ENCODE measurements at places on chromosomes 1 and 21.
A peak's percentile ranks its signal among the peaks of the same experiment; 100 is the strongest.

DNA sequence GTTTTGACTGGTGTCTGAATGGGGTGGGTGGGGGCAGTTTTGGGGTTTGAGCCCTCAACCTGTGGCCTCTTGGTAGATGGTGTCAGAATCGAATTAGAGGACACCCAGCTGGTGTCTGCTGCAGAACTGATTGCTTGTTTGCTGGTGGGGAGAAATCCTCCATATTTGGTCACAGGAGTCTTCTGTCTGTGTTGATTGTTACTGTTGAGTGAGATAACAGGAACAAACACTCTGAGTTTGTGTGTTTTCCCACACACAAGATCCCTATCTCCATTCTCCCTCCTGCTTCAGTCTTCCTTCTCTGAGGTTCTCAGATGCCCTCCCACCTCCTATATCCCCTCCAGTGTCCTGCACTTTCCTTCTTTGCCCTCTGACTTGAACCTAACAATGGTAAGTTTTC lies 19.1 kb upstream of the CGN start:
- DNase-seq: no peak

GRCh38 chr1:200328379-200328778 lies 81.5 kb downstream of the ZNF281 start:
- no peak for DNase-seq

- no peak for DNase-seq
Measured at GRCh38 chr1:108715932-108716331, 3.2 kb downstream of the FNDC7 start.

- peak; percentile 38 for DNase-seq
Measured at GRCh38 chr21:37700641-37701202, 215.5 kb downstream of the KCNJ6 start.

GRCh38 chr21:41277196-41277595 lies 39.4 kb upstream of the FAM3B start:
- DNase-seq: no peak

DNA sequence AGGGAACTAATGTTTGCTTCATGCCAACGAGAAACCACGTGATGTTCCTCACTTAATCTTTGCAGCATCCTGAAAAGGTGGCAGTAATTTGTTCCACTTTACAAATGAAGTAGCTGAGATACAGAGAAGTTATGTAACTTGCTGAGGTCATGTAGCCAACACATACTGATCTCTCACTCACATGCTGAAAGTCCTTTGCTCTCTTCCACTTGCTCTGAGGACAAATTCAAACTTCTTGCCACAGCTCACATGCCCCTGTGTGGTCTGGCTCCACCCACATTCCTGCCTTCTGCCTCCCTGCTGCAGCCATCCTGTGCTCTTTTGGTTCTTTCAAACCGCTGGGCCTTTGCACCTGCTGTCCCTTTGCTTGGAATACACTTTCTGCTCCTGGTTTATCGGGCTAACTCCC lies 55.4 kb downstream of the TMCO4 start:
- no peak for DNase-seq

Measured in right renal pelvis (tissue), 4 donors.